Pancreas (tissue), 10 donors: ENCODE measurements at places on chromosomes 11 and 22.

- DNase-seq, result no peak
These were observed 18.4 kb upstream of the TECTA start for GRCh38 chr11:121082670-121083069.

DNA sequence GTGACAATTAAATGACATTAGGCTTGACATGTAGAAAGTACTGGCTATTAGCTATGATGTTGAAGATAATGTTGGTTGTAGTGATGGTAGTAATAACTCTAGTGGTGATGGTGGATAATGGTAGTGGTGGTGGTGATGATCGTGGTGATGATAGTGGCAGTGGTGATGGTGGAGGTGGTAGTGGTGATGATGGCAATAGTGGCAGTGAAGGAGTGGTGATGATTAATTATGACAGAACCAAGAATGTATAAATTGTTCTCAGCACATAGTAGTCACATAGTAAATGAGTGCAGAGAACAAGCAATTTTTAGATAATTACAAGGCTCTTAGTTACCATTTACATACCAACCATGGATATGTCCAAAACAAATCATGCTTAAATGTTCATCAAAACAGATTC lies 5.3 kb upstream of the CD44 start:
- no peak for DNase-seq

DNA sequence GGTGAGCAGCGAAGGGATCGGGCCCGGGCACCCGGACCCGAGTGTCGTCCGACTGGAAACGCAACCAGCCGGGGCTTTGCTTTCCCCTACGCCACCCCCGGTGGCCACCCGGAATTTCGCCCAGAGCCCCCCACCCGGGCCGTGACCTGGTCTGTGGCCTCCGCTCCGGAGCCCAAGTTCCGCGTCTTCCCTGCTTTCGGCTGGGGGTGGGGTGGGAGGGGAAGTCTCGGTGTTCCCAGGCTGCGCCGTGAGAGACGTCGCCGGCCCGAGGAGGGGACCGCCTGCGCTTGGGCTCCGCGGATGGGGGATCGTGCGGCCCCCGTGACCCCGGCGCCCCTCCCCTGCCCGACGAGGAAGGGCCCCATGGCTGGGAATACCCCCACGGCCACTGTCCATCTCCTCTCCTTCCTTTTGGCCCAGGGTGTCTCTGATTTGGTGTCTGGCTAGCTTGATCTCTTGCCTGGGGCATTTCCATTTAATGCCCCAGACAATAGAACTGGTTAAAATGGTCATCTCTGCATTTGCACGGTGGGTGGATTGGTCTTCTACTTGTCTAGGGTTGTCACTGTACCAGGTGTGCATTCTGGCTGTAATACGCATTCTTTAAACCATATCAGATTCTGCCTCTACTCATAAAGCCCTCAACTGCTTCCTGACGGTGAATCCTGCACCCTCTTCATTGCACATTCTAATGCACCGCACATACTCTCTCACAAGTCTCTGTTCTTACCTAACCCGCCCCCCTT lies 789 bp downstream of the SIK2 start:
- DNase-seq, result no peak

DNA sequence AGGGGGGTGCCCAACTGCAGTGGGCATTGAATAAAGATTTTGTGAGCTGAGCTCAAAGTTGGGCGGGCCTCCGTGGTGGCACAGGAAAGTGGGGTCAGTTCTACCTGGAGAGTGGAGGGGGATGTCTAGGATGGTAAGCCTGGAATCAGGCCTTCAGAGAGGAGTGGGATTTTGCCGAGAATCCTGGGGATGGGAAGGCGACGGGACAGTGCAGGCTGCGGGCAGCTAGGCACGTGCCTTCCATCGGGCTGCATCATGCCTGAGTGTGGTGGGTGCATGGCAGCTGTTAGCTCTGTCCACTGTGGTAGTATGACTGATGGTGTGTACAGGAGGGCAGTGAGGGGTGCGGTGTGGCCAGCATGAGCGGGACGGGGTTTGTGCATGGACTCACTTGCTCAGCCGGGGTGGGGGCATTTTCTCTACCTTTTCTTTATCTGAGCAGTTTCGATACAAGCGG lies 3.6 kb downstream of the SHANK3 start:
- no peak for DNase-seq

GRCh38 chr11:65641297-65642013 lies 3.6 kb downstream of the SIPA1 start:
- no peak for DNase-seq

- peak; percentile 97 for DNase-seq
These were observed at the start of gene BAD for GRCh38 chr11:64284048-64284961. Gene BAD (minus strand): TSS chr11:64284665. CDS start chr11:64284368, 297 bp downstream.

- DNase-seq, result no peak
These were observed 4.2 kb downstream of the TCIRG1 start for GRCh38 chr11:68043029-68043348.

GRCh38 chr11:88383447-88383846 lies 45.9 kb upstream of the CTSC start:
- DNase-seq, result no peak

DNA sequence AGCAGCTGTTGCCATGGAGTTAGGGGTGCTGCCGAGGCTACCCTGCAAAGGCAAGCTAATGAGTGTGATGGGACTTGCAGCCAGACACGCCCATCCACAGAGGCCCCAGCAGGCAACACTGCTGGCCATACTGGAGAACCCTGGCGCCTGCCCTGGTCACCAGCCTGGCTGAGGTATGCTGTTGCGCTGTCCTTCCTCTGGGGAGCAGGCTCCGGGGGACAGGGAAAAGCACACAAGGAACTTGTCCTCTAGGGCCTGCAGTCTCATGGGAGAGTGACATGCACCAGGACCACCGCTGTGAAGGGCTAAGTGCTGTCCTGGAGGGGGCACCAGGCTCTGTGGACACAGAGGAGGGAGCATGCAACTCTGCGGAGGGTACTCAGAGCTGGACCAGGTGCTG lies 35.8 kb downstream of the TOM1 start:
- DNase-seq, result no peak

- DNase-seq, result peak; percentile 96
These were observed 688 bp upstream of the ZDHHC5 start for GRCh38 chr11:57667117-57667735.

DNA sequence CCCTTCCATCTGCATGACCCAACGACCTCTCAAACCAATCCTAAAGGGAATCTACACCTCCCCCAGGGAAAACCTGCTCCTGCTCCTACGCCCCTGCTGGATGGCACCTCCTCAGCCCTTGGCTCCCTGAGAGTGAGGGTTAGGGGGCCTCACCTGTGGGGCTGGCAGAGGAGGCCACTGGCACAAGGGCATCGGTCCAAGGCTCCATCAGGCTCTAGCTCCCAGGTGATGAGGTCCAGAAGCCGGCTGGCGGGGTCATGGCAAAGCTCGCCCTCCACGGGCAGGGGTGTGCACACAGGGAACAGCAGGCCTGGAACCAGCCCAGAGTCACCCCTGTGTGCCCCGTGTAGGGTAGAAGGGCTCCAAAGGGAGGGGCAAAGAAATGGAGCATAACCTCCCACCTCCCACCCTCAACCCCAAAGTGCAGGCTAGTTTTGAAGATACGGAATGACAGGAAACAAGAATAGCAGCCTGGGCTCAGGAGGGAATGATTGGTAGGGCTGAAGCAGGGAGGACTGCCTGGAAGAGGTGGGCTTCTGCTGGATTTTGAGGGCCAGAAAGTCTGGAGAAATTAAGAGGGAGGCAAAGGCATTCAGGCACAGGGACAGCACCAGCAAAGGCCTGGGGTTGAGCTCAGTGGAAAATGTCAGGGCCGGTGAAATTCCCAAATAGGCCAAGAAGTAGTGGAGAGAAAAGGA lies 42.6 kb downstream of the DKK3 start:
- DNase-seq, result no peak

- DNase-seq, result no peak
These were observed 6.7 kb downstream of the OR6M1 start for GRCh38 chr11:123799438-123799837.

- DNase-seq, result no peak
These were observed 3.4 kb upstream of the OR4C6 start for GRCh38 chr11:55658608-55659007.

GRCh38 chr11:1624621-1625020 lies 2.7 kb upstream of the KRTAP5-4 start:
- no peak for DNase-seq

DNA sequence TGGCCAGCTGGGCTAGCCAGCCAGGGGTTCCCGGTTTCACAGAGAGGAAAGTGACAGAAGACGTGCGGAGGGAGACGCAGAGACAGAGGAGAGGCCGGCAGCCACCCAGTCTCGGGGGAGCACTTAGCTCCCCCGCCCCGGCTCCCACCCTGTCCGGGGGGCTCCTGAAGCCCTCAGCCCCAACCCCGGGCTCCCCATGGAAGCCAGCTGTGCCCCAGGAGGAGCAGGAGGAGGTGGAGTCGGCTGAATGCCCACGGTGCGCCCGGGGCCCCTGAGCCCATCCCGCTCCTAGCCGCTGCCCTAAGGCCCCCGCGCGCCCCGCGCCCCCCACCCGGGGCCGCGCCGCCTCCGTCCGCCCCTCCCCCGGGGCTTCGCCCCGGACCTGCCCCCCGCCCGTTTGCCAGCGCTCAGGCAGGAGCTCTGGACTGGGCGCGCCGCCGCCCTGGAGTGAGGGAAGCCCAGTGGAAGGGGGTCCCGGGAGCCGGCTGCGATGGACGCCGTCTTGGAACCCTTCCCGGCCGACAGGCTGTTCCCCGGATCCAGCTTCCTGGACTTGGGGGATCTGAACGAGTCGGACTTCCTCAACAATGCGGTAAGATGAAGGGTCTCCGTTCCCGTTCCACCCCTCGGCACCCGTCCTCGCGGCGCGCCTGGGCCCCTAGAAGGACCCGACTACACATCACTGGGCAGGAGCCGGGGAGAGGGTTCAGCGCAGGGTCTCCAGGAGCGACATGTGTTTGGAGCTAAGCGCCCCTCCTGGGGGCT lies at the start of gene CREB3L1:
CREB3L1 (plus strand) TSS at position 41 of the 765 bp plus-strand sequence; CDS start at position 491, 450 bp downstream.
- DNase-seq, result peak; percentile 86

GRCh38 chr11:73977856-73978519 lies 4.7 kb downstream of the UCP2 start:
- DNase-seq, result no peak

- DNase-seq, result no peak
These were observed 1.1 kb downstream of the GATD1 start for GRCh38 chr11:776263-776560.

- no peak for DNase-seq
These were observed 25.9 kb upstream of the HTATIP2 start for GRCh38 chr11:20337526-20338154.

- no peak for DNase-seq
These were observed 490.9 kb upstream of the TENM4 start for GRCh38 chr11:79931692-79932091.

GRCh38 chr11:59142530-59143507 lies at the start of gene FAM111A:
Gene FAM111A (plus strand): TSS chr11:59142856. CDS start chr11:59148873, 6,017 bp downstream.
- peak; percentile 87 for DNase-seq

DNA sequence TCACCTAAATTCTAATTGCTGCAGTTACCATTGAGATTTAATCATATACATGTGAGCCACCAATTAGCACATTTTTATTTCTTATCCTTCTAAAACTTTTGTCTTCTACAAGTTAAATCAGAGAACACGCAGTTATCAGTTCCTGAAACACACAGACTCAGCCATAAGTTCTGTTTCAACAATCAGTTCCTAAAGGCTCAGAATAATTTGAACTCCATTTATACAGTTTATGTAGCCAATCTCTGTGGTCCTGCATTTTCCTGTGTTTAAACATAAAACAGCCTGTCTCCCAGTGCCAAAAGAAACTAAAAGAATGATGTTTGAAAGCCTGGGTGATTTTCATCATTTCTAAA lies 2.9 kb downstream of the PLAAT3 start:
- DNase-seq, result no peak

DNA sequence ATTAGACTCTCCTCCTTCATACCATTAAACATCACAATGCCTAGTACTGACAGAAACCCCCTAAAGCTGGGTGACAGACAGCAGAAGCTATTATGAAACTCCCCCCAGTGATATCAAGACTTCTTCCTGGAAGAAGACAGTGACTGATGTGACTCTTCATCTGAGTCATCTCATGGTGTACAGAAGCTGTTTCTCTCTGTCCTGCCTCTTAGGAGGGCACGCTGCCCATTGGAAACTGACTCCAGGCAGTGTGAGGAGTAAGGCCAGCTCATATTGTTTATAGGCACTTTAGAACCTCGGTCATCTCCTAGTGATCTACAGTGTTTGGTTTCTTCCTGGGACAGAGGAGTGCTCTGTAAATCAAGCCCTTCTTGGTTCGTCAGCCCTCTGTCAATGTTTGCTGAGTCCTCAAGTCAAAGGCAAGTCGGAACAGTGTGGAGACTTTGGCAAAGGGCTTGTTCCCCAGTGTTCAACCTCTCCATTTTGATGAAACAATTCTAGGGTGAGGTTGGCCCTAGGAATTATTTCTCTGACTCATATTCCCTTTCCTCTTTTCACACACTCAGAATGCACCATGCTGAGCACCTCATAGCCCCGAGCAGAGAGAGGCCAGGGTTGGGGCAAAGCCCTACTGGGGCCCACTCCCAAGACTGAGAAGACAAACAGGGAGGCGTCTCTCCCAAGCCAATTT lies 172.5 kb upstream of the TMEM45B start:
- DNase-seq, result no peak
